ENCODE measurements at places on chromosomes 5 and 9.

- H3K27me3 ChIP-seq = no peaks in the 10 kb centered on the region
- H3K4me1 ChIP-seq = no peaks in the 10 kb centered on the region
- no peak overlapping the region for H3K4me3 ChIP-seq
These were observed 741.0 kb upstream of the RIOK2 start for GRCh38 chr5:97923997-97924396.

- no peak overlapping the region for H3K27ac ChIP-seq
- H3K4me1 ChIP-seq = no peaks in the 10 kb centered on the region
- no peak for DNase-seq
- H3K4me3 ChIP-seq = no peak overlapping the region
These were observed 320.9 kb downstream of the CDK5RAP2 start for GRCh38 chr9:120259100-120259499.

GRCh38 chr9:79633558-79633957, 61.8 kb downstream of the TLE4 start:
- no peak overlapping the region for H3K27ac ChIP-seq
- H3K36me3 ChIP-seq = peaks cover 8% of the 10 kb centered on the region
- no peak overlapping the region for H3K4me3 ChIP-seq
- no peaks in the 10 kb centered on the region for H3K27me3 ChIP-seq
- peaks cover 21% of the 10 kb centered on the region for H3K4me1 ChIP-seq

GRCh38 chr5:43730832-43731342, 127.9 kb downstream of the NNT start:
- H3K4me1 ChIP-seq = no peaks in the 10 kb centered on the region
- no peak overlapping the region for H3K27ac ChIP-seq
- no peak for DNase-seq
- no peaks in the 10 kb centered on the region for H3K27me3 ChIP-seq
- no peaks in the 10 kb centered on the region for H3K36me3 ChIP-seq

GRCh38 chr5:5356765-5357164, 65.7 kb upstream of the ICE1 start:
- H3K4me1 ChIP-seq = no peaks in the 10 kb centered on the region
- no peak overlapping the region for H3K4me3 ChIP-seq
- H3K36me3 ChIP-seq = no peaks in the 10 kb centered on the region
- no peak for DNase-seq

- H3K4me3 ChIP-seq = no peak overlapping the region
- DNase-seq = no peak
- H3K27me3 ChIP-seq = no peaks in the 10 kb centered on the region
- peaks cover 45% of the 10 kb centered on the region for H3K4me1 ChIP-seq
These were observed 137.8 kb downstream of the GADD45G start for GRCh38 chr9:89742660-89743059.

DNA sequence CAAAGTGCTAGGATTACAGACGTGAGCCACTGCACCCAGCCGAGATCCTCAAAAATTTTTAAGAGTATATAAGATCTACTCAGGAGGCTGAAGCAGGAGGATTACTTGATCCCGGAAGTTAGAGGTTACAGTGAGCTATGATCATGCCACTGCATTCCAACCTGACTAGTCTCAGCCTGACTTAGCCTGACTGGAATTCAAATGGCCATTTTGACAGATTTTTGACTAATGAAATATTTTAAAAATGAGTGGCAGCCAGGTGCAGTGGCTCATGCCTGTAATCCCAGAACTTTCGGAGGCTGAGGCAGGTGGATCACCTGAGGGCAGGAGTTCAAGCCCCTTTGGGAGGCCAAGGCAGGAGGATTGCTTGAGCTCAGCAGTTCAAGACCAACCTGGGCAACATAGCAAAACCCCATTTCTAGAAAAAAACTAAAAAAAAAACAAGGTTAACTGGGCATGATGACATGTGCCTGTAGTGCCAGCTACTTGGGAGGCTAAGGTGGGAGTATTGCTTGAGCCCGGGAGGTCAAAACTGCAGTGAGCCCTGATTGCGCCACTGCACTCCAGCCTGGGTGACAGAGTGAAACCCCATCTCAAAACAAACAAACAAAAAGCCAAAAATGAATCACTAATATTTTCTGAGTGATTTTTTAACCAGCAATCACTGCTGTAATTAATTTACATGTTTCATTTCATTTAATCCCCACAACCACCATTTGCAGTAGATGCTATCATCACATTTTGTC, 16.6 kb downstream of the ATOX1 start:
- peaks cover 15% of the 10 kb centered on the region for H3K4me1 ChIP-seq
- DNase-seq = no peak
- H3K27ac ChIP-seq = peak overlapping the region; percentile 24
- H3K27me3 ChIP-seq = no peaks in the 10 kb centered on the region
- no peaks in the 10 kb centered on the region for H3K36me3 ChIP-seq

- no peak overlapping the region for H3K27ac ChIP-seq
- H3K27me3 ChIP-seq = peaks cover 4% of the 10 kb centered on the region
- no peak overlapping the region for H3K4me3 ChIP-seq
- DNase-seq = no peak
- no peaks in the 10 kb centered on the region for H3K36me3 ChIP-seq
- no peaks in the 10 kb centered on the region for H3K4me1 ChIP-seq
These were observed 238.9 kb downstream of the CACNA1B start for GRCh38 chr9:138116521-138116920.
